ENCODE measurements at places on chromosomes 4 and X.

- DNase-seq: no peak
These were observed 25.5 kb upstream of the TMSB4X start for GRCh38 chrX:12949205-12949926.

DNA sequence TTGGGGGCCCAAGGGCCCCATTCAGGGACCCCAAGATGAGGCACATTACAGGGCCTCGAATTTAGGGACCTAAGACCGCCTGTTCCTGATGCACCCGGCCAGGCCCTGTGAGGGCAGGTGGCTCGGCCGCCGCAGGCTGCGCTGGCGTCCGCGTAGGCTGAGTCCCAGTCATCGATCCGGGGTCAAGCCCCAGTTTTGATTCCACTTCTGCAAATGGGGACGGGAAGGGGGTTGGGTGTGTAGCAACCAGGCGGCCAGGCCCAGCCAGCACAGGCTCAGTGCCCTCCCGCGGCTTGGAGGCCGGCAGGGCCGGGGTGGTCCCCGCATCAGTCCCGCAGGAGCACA, 327 bp downstream of the PNPLA4 start:
- DNase-seq: no peak

GRCh38 chr4:159201168-159201567, 98.3 kb downstream of the RAPGEF2 start:
- no peak for DNase-seq

DNA sequence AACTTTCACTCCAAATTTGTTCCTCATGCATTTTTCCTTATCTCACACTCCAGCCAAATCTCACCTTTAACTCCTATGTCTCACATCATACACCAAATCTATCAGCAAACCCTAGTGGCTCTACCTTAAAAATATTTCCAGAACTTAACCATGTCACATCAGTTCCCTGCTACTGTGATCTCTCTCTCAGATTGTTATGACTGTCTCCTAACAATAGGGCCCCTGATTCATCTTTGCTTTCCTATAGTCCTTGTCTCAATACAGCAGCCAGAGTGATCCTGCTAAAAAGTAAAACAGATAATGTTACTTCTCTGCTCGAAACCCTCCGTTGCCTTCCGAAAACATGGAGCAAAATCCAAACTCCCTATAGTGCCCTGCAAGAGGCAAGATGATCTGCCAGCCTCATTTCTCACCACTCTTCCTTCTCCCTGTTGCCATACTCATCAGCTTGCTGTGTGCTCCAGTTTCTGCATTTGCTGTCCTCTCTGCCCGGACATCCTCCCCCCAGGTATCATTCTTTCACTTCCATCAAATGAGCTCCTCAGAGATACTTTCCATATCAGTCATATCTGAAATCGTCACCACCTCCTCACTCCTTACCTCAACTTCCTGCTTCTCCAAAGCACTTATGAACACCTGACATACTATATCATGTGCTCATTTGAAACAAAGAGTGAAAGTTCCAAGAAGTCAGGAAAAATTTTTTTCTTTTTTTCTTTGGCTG, 293.4 kb upstream of the NR3C2 start:
- DNase-seq: no peak

DNA sequence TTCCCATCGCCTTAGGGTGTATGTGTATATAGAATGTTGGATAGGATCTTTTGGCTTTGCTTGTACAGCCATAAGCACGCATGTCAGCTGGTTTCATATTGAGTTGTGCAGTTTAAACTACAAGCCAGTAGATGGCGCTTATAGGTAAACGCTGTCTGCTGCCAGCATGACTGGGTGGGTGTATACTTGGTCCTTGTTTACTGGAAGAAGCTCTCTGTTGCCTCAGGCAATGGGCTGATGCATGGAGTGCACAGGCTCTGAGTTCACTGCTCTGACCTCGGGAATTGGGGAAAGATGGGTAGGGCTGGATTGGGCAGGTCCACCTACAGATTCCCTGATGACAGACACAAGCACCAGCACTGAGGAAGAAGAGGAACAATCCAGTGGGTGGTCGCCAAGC, 831.5 kb downstream of the STIM2 start:
- no peak for DNase-seq

DNA sequence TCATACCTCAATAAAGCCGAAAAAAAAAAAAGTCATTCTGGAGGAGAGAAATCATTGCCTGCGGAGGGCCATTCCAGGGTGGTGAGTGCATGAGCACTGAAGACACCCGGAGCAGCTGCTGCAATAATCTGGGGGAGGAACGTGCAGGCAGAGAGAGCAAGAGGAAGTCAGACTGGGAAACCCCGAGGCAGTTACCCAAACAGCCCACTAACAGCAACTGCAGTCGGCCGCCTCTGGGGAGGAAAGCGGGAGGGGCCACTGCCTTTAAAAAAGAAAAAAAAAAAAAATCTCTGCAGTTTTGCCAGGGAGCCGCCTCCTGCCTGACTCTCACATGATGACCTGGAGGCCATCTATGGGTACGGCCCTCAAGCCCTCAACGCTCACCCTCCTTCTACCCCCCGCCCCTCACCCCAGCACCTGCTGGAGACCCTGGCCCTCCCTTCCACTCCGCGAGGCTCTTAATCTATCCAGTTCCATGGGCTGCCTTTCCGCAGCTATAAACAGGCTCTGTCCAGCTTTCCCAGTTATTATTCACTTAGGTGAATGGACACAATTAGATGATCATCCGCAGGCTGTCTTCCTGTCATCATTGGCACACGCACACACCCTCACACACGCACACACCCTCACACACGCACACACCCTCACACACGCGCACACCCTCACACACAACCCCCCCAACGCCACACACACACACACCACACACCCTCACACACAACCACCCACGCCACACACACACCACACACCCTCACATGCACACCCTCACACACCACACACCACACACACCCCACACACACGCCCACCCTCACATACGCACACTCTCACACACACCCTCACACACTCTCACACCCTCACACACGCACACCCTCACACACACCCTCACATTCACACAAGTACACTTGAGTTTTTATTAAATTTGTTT, 3.4 kb upstream of the AVPR2 start:
- DNase-seq: no peak

DNA sequence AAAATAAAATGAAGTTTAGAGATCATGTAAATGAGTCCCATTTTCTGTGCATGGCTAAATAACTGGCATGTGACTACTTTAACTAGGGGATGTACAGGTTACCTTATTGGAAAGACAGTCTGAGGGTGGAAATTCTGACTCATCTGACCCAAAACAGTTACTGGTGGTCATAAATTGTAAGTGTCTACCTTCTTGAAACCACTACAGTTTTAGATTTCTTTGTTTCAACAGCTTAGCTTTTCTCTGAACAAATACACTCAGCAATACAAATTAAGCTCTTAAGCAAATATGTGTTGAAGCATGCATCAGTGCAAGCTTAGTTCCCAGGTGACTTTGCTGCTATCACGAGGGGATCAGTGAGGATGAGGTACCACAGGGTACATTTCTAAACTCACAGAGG, 60.7 kb upstream of the PGM2 start:
- no peak for DNase-seq

DNA sequence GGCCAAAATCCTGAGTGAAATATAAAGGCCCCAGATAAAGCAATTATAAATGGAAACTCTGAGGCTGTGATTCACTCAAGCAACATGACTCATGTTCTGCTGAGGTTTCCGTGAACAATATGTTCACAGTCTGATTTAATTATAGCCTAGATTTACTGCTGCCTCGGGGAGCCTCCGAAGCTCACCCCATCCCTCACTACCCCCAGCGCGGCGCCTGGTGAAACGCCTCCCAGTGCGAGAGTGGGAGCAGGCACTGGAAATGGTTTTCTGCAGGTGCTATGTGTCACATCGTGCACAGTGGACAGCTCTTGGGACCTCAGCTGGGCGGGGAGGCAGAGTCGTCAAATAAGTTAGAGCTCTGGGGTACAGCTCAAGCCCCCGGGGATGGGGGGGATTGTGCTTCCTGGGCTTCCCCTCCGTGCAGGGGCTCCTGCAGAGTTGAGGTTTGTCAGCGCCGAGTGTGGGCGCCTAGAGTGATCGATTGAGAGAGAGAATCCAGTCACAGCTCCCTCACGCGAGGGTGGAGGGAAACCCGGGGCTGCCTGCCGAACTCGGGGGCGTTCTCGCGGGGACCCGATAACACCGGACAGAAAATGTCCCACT, 110.6 kb downstream of the PHKA2 start:
- peak; percentile 75 for DNase-seq

Measured in dorsolateral prefrontal cortex (tissue), 122 donors.